ENCODE measurements at places on chromosomes 2 and 18.
A peak's percentile ranks its signal among the peaks of the same experiment; 100 is the strongest.

GRCh38 chr2:230902180-230902899 lies 22.7 kb downstream of the GPR55 start:
- DNase-seq = no peak

DNA sequence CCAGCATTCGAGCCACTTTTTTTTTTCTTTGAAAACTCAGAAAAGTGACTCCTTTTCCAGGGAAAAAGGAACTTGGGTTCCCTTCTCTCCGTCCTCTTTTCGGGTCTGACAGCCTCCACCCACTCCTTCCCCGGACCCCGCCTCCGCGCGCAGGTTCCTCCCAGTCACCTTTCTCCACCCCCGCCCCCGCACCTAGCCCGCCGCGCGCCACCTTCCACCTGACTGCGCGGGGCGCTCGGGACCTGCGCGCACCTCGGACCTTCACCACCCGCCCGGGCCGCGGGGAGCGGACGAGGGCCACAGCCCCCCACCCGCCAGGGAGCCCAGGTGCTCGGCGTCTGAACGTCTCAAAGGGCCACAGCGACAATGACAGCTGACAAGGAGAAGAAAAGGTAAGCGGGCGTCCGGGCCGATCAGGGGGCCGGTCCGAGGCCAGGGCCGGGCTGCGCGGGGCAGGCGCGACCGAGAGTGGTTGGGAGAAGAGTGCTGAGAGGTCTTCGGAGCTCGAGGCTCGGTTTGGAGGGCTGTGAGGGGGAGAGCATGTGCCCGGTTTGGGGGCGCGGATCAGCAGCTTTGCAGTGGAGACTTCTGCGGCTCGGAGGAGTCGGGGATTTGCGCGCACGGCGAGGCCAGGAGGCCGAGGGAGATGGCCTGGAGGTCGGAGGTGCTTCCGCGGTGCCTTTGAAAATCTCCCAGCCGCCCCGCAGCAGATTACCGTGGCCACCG lies 502 bp downstream of the EPAS1 start:
- peak; percentile 37 for DNase-seq

GRCh38 chr18:78406743-78407465 lies 572.7 kb upstream of the SALL3 start:
- DNase-seq = no peak

- no peak for DNase-seq
Measured at GRCh38 chr2:197293252-197294007, 17.1 kb downstream of the ANKRD44 start.

GRCh38 chr2:102070058-102070642 lies 72.4 kb upstream of the IL1R1 start:
- no peak for DNase-seq

GRCh38 chr2:221529943-221530652 lies 42.0 kb downstream of the EPHA4 start:
- DNase-seq = no peak

DNA sequence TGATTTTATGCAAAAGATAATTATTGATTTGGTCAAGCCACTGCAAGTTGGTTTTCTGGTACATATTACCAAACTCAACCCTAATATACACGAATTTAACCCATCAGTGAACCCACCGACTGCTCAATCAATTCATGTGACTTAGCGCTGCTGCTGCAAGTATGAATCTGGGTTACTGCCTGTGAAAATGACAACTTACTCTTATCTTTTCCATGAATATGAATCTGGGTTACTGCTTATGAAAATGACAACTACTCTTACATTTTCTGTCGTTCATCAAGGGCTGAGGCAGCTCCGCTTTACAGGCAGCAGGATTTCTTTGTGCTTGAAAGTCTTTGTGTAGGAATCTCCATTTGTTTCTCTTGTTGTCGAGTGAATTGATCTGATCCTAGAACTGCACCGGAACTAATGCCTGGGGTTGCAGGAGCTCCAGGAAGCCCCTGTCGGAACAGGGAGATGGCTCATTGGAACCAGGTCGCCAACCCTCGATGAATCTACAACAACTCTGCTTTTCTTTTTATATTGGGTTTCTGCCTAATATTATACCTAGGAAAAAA lies 22.1 kb upstream of the ALKAL2 start:
- DNase-seq = no peak

GRCh38 chr2:127674241-127675209 lies 805 bp downstream of the LIMS2 start:
- DNase-seq = peak; percentile 21

DNA sequence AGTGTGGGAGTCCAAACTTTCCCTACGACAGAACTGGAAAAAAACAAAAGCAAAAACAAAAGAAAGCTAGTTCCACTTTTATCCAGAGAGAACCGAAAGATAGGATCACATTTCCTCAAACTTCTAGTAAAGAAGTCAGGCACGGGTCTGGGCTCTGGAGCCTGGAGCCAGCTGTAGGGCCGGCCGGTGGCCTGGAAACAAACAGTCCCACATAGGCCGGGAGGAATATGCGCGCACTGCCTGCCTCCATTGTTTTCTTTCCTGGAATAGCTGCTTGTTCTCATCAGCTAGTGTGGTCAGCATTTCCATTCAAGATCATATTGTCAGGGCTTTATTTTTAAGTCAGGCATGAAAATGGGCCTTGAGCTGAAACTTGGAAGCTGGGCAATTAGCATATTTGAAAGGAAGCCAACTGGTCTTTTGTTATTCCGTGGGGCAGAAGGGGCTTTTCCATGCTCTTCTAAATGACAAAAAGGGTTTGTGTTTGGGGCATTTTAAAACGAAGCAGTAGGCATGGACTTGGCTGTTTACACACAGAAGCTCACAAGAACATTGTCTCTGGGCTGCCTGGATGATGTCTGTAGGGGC lies 58.7 kb upstream of the RFX8 start:
- DNase-seq = no peak

DNA sequence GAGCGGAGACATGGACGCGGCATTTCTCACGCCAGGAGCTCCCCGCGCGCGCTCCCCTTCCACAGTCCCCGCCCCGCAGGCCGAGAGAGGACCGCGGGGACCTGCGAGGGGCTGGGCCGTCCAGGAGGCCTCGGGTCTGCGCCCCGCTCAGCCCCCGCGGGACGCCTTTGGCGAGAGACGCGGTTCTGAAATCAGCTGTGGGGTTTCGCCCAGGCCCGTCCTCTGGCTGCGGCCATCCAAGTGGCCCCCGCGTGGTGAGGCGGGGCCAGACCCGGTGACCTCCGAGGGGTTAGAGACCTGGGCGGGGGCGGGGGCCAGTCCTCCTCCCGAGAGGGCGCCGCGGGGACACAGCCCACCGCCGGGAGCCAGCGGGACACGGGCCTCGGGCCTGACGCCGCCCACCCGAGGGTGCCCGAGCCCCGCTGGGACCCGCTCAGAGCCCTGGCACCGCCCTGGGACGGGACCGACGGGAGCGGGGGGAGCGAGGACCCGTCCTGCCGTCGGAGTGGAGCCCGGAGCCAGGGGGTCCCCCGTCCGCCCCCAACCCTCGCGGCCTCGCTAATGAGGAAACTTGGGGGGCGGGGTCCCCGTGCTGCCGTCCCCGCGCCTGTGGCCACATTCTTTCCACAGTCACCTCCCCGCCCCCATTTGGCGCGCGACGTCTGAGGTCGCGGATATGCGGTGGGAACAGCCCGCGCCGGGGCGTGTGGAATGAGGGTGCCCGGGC lies 6.1 kb upstream of the SALL3 start:
- DNase-seq = no peak

GRCh38 chr2:228613133-228613850 lies 431.8 kb upstream of the SPHKAP start:
- DNase-seq = no peak

GRCh38 chr2:115624332-115624731 lies 1181.9 kb downstream of the DPP10 start:
- no peak for DNase-seq

DNA sequence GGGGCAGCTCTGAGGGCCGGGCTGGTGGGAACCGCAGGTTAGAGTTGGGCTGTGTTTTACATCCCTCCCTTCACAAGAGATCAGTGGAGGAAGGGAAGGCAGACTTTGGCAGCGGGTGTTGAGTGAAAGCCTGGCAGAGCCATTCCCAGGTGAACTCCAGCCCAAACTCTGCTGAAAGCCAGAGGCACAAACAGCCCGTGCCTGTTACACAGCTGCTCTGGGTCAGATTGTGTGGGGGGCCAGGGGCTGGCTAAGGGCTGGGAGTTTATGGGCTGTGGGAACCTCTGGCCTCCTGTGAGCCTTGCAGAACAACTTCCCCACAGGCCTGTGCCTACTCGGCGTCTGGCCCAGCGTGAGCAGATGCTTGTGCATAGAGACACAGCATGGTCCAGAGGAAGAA lies 286.8 kb downstream of the CLIP4 start:
- DNase-seq = no peak

DNA sequence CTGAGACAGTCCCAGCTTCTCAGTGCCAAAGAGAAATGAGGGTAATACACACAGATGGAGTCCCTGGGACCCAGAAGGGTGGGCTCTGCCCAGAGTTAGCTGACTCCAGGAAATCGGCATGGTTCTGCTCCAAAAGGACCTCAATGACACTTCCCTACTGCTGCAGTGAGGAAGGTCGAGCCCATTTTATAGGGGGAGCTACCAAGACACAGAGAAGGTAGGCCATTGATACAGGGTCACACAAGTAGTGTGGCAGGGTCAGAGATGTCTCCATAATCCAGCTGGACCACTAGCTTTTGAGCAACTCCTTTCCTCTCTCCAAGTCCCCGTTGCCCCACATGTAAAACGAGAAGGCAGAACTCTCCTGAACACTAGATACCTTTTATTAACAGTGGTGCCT lies 276.9 kb downstream of the MYCN start:
- no peak for DNase-seq

DNA sequence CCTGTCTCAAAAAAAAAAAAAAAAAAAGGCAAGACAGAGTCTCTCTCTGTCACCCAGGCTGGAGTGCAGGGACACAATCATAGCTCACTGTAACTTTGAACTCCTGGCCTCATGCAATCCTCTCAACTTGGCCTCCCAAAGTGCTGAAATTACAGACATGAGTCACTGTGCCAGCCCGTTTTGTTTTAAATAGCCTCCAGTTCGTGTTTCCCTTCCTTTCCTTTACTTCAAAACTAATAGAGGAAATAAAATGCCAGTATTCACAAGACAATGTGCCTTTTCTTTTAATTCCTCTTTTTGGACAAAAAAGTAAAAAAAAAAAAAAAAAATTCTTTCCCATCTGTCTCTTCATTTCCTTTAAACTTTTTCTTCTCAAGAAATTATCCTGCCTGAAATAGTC lies 54.5 kb upstream of the ACMSD start:
- DNase-seq = no peak

DNA sequence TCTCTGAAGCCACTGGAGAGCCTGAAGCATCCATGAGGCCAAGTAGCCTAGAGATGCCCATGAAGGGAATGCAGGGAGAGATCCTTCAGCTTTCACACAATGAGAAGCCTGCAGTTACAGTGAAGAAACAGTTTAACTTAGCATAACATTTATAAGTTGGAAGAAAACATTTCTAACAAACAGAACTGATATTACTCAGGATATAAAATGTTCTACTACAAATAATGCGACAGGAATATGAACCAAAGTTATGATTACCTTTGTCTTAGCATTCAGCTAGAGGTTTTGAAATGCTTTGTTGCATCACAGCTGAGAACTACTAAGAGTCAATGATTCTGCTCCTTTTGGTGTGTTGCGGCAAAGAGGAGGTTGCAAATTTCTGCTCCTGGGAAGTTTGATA lies 6.9 kb upstream of the KYNU start:
- no peak for DNase-seq

GRCh38 chr2:208373460-208374089 lies 33.0 kb upstream of the PTH2R start:
- DNase-seq = no peak

DNA sequence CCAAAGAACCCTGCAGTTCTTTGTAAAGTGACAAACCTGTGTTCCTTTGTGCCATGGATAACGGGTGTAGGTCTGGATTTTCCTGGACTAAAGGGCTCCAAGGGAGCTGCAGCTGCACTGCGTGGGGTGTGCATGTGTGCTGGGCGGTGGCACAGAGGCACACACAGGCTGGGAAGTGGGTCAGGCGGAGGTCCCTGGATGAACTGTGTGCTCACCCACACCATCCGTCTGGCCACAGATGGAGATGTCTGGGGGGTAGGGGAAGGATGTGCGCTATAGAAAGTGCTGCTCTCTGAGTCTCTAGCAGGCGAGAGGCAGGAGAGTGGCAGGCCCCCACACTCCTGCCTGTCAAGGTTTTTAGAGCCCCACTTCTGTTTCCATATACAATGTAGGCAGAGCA lies 137.2 kb downstream of the LOXHD1 start:
- no peak for DNase-seq

DNA sequence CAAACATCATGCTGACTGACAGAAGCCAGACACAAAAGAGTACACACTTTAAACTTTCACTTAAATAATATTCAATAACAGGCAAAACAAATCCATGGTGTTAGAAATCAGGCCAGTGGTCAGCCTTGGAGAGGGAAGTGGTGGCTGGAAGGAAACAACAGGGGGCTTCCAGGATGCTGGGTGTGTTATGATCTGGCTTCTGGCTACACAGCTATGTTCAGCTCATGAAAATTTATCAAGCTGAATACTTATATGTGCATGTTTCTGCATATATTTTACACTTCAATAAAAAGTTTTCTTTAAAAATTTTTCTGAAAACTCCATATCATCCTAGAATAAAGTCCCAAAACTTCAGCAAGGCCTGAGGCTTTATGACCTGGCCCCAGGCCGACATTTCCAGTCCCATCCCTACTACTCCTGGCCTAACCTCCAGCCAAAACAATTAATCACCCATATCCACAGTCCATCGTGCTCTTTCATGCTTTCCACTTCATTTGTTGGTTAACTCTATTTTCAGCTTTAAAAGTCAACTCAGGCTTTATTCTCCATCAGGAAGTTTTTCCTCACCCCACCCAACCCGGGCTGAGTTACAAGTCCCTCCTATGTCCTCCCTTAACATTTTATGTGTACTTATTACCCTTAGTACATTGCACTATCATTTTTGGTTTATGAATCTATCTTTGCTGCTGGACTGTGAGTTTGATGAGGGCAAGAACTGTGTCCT lies 27.9 kb upstream of the SPTBN1 start:
- no peak for DNase-seq

- no peak for DNase-seq
Measured at GRCh38 chr18:23585007-23585871, 1.1 kb downstream of the NPC1 start.

DNA sequence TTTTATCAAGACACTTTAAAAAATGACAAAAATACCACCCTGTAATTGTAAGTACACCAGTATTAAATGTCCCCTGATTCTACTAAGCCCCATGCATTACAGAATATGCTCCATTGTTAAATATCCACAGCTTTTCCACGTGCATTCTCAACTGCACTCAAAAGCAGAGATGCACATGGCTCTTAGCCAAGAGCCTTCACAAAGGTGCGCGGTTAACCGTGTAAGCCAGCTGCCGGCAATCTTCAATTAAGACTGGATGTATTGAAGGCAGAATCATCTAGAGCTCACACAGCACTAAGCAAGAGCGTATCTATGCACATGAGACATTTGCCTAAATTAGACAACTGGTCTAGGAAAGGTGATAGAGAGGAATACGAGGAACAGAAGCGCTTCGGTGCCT lies 278.3 kb downstream of the NAPG start:
- no peak for DNase-seq

GRCh38 chr2:85713836-85714235 lies 19.7 kb downstream of the GNLY start:
- DNase-seq = no peak

DNA sequence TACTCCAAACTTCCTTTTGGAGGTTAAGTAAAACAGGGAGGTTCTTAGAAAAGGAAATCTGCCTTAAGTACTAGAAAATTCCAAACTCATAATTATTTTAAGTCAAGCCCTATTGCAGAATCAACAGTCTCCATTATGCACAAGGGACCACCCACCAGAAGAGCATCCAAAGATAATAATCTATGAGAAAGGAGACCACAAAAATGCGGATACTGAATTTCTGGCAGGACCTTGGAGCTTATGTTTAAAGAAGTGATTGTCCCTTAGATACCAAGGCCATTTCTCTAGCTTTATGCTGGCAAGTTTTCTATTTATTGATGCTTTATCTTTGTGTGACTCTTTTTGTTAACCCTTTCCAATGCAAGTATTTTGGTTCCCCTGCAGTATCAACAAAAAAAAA lies 404.0 kb upstream of the MMADHC start:
- no peak for DNase-seq
